ENCODE measurements at places on chromosomes 4 and X.

DNA sequence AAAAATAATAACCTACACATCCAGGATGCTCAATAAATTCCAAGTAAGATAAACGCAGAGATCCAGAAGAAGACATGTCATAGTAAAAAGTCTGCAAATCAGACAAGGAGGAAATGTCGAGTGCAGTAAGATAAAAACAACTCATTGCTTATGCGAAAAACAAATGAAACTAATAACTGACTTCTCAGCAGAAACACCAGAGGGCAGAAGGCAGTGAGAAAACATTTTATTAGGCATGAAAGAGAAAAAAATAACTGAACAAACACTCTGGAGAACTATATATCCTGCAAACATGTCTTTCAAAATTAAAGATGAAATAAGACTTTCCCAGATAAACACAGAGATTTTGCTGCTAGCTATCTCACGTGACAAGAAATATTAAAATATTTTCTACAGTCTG lies 201.3 kb upstream of the CTSO start:
- no peak for DNase-seq

DNA sequence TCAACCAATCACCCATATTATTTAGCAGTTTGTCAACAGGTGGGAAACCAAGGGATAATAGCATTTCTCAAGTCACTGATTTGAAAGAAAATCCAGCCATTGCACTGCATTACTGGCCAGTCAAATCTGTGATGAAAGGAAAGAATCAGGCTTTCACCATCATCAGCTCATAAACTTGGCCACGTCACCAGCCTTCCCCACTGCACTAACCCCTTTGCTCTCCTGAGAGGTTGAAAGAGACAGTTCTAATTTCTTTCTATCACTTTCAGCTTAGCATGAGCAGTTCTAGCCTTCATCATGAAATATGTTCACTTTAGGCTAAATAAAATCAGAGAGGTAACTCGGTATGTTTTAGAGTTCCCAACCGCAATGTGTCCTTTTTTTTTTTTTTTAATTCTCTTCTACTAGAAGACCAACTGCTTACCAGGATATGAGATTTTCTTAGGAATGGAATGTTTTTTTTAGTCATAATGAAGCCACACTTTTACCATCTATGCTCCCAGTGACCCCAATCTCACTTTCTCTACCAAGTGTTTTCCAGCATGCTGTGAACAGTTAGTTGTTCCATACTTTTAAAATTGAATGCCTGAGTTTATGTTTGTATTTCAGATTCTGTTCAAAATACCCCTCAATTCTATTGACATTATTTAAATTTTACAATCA lies 55.7 kb upstream of the SLC7A11 start:
- no peak for DNase-seq

DNA sequence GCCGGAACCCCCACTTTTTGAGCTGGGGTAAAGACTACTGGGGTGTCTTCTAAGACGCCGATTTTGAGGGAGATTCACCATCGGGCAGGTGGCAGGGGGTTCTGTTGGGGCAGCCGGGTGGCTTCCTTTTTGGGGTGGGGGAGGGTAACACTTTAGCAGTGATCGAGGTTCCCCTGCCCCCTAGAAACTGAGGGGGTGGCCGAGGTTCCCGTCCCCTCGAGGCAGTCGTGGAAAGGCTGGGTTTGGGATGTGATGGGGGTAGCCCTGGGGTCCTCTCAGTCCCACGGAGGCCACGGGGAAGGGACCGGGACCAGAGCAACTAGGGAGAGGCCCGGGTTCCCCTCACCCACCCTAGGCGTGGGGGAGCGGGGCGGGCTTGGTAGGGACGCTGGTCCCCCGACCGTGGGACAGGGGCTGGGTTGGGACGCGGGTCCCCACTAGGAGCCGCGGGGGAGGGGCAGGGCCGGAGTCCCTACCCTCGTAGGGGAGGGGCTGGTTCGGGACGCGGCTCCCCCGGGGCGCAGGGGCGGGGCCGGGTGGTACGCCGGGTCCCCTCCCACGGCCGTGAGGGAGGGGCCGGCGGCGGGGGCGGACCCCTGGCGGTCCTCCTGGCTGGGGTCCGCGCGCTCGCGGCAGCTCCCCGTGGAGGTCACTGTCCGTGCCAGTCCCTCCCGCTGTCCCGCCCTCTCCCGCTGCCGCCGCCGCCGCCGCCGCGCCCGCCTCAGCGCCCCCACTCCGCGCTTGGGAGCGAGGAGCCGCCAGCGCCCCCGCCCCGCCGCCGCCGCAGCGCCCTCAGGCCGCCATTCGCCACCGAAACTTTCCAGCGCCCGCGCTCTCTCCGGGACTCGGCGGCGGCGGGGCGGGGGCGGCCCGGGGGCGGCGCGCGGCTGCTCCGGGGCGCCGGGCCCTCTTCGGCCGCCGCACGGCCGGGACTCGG lies at the start of gene TBL1X:
TSS of gene TBL1X (plus strand) at position 624 of the 937 bp plus-strand sequence. CDS start 188,529 bp downstream, outside the sequence.
- peak; percentile 44 for DNase-seq

GRCh38 chr4:39568805-39569204 lies 41.6 kb upstream of the UGDH start:
- DNase-seq, result no peak

GRCh38 chr4:169658975-169659715 lies 38.8 kb downstream of the CLCN3 start:
- no peak for DNase-seq

All from CD4-positive, alpha-beta T cell treated with Interferon alpha-2 for 1 hour (primary cell).